Activated T-helper 1 cell treated with anti-CD3 and anti-CD28 coated beads, Interleukin-2, amount 50 U/mL, for 16 hours (primary cell): ENCODE measurements at places on chromosomes 7 and 10.

- DNase-seq = no peak
Observed at GRCh38 chr7:77561352-77561751, 24.3 kb downstream of the PTPN12 start.

DNA sequence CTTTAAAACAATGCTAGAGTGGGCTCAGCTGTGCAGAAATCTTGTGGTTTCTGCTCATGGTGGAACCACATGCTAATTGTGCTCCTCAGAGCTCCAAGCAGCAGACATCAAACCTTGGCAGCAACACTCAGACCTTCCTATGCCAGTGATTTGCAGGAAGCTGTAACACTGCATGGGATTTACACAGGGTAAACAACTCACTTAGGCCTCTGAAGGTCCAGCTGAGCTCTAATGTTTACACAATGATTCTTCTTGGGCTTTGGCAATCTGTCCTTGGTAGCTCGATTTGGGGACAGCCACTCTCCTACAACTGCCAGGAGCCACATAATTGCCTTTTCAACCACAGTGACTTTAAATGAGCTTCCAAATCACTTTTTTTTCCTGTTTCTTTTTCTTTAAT lies 97.7 kb upstream of the PDLIM1 start:
- no peak for DNase-seq

GRCh38 chr7:37493123-37493522 lies 44.5 kb upstream of the ELMO1 start:
- DNase-seq = no peak

- DNase-seq = no peak
Observed at GRCh38 chr10:15824498-15824897, 35.8 kb downstream of the MINDY3 start.

GRCh38 chr7:22487978-22488642 lies 11.9 kb downstream of the STEAP1B start:
- no peak for DNase-seq

DNA sequence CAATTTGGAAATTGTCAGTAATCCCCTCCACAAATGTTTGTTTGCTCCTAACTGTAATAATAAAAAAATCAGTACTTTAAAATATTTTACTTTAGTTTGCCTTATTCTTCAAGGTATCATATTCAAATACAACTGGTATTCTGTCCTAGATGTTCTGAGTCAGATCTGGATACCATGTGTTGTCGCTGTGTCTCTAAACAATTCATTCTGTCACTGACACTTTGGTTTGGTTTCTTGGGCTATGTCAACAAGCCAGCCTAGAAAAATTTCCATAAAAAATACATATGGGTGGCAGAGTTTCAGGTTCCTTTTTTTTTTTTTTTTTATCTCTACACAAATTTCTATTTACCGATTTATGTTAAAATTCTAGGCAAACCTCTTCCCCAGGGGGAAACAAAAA lies 33.2 kb upstream of the SEMA3D start:
- DNase-seq = no peak

GRCh38 chr10:69952069-69952800 lies 100.4 kb upstream of the MACROH2A2 start:
- no peak for DNase-seq

- no peak for DNase-seq
Observed at GRCh38 chr7:74455928-74456327, 2.2 kb downstream of the GTF2IRD1 start.

- no peak for DNase-seq
Observed at GRCh38 chr7:73742753-73743641, 4.4 kb upstream of the ABHD11 start.

DNA sequence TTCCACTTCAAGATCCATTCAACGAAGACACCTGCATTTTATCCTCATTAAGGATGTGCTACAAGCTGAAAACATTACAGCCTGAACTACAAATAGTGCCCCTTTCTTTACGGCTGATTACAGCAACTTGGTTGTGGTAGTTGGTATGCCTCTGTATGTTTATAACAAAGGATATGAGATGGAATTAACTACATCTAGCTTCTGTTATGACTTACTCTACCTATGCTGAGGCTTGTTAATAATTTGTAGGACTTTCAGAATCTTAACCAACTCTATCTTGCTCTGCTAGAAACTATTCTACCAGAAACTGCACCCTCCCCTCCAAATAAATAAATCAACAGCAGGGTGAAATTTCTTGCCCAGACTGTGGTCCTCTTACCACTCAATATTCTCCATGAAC lies 448.1 kb downstream of the GRM8 start:
- no peak for DNase-seq

DNA sequence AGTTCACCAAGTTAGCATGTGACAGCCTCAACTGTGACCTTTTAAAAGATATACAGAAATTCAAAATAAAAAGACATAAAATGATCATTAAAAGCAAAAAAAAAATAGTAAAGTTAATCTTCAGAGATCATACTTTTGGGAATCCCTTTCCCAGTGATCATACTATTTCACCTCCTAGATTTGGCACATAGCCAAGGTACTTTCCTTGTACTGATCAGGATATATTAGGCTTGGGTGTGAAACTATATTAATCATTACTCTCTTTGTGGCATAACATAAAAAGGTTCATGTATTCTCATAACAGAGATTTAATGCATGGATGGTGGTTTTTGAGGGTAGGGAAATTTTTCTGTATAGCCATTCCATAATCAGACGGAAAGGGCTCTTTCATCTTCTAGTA lies 109.6 kb upstream of the ZWINT start:
- no peak for DNase-seq
